ENCODE measurements at places on chromosomes 5 and 9.

GRCh38 chr5:81214848-81215247 lies 18.3 kb upstream of the CKMT2 start:
- DNase-seq = no peak

- no peak for DNase-seq
Observed at GRCh38 chr5:138554143-138554542, 11.1 kb upstream of the ETF1 start.

GRCh38 chr5:39648848-39649227 lies 224.1 kb upstream of the DAB2 start:
- DNase-seq = no peak

GRCh38 chr5:144581044-144581443 lies 410.4 kb downstream of the KCTD16 start:
- DNase-seq = no peak

- peak; percentile 63 for DNase-seq
Observed at GRCh38 chr9:112332977-112333638, at the start of gene PTBP3. TSS of gene PTBP3 (minus strand) at chr9:112333619. CDS start at chr9:112297865, 35,754 bp downstream.

DNA sequence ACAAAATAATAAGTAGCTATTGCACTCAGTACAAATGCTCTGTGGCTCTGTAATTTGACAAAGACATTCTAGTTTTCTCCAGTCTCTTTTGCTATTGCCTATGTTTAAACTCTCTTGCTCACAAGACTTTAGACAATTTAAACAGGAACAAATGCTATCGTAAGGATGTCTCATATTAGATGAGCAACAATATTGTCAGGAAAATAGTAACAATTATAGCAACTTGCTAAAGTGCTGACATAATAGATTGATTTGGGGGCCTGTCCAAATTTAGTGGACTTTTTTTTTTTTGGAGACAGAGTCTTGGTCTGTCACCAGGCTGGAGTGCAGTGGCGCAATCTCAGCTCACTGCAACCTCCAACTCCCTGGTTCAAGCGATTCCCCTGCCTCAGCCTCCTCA lies 11.8 kb downstream of the KIF2A start:
- no peak for DNase-seq

- DNase-seq = no peak
Observed at GRCh38 chr5:137596941-137597340, 97.8 kb upstream of the SPOCK1 start.

GRCh38 chr9:21519855-21520434 lies 37.8 kb upstream of the IFNE start:
- no peak for DNase-seq

DNA sequence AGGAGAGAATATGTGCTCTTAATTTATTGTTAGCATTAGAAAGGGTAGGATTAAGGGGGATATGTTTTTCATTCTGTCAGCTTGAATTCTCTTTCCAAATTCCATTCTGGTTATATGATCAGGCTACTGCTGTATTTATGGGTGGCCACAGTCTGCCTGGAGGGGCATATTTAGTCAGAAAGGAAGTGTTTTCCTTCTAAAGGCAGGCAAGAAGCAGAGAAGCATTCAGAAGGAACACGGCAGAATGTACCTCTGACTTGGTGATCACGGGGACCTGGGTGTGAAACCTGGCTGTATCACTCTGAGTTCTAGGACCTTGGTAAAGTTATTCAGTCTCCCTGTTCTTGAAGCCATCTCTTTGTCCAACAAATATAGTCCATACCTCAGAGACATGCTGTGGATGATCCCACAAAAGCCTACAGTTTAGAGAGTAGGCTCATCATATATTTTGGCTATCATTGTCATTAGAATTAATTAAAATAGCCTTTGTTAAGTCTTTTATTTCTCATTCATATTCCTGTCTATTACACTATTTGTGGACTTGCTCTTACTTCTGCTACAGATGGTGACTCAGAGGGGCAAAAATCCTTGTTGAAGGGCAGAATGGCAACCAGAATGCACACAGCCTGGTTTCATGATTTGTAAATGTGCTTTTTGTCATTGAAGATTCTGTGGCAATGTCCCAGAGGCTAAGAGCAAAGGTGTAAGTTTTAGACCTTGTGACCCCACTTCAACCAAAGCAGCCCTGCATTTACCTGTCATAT lies 2.7 kb downstream of the TNC start:
- DNase-seq = no peak

DNA sequence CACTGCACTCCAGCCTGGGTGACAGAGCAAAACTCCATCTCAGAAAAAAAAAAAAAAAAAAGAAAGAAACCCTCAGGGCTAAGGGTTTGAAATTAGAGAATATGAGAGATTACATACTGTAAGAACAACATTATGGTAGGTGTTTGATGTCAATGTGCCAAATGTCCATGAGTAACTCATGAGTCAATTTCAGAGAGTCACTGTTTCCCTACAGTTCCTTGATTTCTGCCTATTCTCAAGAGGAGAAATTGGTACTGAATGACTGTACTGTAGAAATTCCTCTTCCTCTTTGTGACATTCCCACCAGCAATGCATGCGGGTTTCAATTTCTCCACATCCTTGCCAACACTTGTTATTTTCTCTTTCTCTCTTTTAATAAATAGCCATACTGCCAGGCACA lies 35.2 kb downstream of the MARVELD2 start:
- DNase-seq = no peak

All from central memory CD8-positive, alpha-beta T cell (primary cell).